ENCODE measurements at places on chromosomes 13 and 19. TPM values are rescaled to one million over a fixed set of nuclear protein-coding genes. Genes with fewer than 3 reads are reported as not detected.

The KIR2DL1 gene
- total RNA-seq: not detected

The PRTN3 gene
- not detected for total RNA-seq

The NAPSA gene
- total RNA-seq: 0.14 TPM

The IRF2BP1 gene
- total RNA-seq: 26.8 TPM

The CYP4F8 gene
- not detected for total RNA-seq

The FUT3 gene
- 5.4 TPM for total RNA-seq

The PRODH2 gene
- total RNA-seq: not detected

The KL gene
- 1.4 TPM for total RNA-seq

DNA sequence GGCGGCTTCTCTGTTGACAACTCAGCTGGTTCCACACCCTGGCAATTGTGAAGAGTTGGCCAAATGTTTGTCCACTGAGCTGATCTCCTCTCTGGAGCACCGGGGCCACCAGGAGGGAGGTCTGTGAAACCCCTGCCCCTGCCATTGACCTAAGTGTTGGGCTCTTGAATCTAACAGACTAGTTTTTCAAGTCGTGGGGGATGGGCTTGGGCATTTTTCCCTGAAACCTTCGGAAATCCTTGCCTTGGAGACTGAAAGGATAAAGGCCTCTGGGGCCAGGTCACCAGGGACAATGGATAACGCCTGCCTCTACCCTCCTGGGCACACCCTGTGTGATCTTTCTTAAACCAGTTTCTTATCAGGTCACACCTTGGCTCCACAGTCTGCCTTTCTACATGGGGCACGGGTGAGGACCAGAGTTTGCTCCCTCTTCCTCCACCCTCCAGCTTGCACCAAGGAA lies 881 bp downstream of the GEMIN7 start:
- DNase-seq: no peak

DNA sequence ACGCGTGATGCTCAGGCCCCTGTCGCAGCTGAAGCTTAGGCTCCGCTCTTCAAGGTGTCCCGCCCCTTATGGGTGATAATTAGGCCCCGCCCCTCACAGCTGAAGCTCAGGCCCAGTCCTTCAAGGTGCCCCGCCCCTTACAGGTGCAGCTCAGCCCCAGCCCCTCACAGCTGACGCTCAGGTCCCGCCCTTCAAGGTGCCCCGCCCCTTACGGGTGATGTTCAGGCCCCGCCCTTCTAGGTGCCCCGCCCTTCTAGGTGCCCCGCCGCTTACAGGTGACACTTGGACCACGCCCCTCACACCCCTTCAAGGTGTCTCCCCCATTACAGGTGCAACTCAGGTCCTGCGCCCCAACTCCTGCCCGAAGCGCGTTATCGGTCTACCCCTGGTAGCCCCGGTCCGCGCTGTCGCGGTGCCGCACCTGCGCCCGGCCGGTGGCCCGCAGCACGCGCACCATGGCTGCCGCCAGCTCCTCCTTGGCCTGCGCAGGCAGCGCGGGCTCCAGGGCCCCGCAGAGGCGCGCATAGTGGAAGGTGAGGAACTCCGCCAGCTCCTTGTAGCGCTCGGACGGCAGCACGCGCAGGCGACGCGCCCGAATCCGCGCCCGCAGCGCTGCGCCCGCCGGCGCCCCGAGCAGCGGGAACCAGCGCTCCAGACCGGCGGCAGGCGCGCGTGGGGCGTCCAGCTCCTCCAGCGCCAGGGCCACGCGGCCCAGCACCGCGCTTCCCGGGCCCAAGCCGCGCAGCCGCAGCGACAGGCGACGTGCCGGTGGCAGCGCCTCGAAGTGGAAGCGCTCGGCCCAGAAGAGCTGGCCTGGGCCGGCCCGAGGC lies 7.3 kb downstream of the RASAL3 start:
- DNase-seq: no peak

- no peak for DNase-seq
These were observed 18.0 kb downstream of the AKAP8L start for GRCh38 chr19:15400521-15401396.

GRCh38 chr13:23941211-23941610 lies 43.9 kb upstream of the C1QTNF9B start:
- DNase-seq: no peak

- no peak for DNase-seq
These were observed 11.1 kb downstream of the EFNA2 start for GRCh38 chr19:1296575-1297271.

- DNase-seq: no peak
These were observed 55.1 kb downstream of the SLAIN1 start for GRCh38 chr13:77752512-77753069.

- peak; percentile 92 for DNase-seq
These were observed 4.0 kb downstream of the COL4A1 start for GRCh38 chr13:110302997-110303396.

- DNase-seq: no peak
These were observed 3.1 kb downstream of the DMAC2 start for GRCh38 chr19:41436674-41436951.

GRCh38 chr13:89627996-89628395 lies 1719.5 kb upstream of the MIR17HG start:
- peak; percentile 66 for DNase-seq

- no peak for DNase-seq
These were observed 6.0 kb downstream of the RUVBL2 start for GRCh38 chr19:48999481-49000325.

DNA sequence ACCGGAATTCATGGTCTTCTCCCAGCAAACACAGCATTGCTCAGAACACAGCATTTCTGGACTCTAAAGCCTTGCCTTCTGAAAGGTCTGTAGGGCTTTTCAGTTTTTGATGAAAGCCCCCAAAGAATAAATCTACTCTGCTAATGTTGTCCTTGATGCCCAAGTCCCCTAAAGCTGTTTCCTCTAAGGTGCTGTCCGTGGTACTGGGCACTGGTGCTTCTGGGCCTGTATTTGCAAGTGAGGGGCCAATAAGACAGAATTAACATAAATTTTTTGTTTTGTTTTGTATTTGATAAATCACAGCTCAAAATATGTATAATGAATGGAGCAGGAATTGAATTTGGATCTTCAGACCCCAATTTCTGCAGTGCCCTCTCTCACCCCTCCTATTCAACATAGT lies 12.1 kb upstream of the LGALS13 start:
- DNase-seq: no peak

DNA sequence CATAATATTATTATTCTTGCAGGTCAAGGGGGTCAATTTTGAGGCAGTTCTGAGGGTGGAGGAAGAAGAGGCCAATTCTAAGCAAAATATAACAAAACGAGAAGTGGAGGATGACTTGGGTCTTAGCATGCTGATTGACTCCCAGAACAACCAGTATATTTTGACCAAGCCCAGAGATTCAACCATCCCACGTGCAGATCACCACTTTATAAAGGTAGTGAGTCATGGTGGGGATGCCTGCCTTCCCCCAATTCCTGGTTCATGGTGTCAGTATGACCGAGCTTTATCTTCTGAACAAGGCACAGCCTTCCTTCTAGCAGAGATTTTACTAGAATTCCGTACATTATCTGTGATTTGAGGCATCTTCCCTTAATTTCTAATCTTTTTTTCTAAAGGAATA lies 9.4 kb upstream of the DCUN1D2 start:
- DNase-seq: no peak

- no peak for DNase-seq
These were observed 4.8 kb downstream of the SOX21 start for GRCh38 chr13:94707400-94708021.

GRCh38 chr13:109610517-109610916 lies 175.9 kb downstream of the IRS2 start:
- DNase-seq: no peak

- DNase-seq: no peak
These were observed 59.8 kb upstream of the TPM4 start for GRCh38 chr19:16016226-16017137.

DNA sequence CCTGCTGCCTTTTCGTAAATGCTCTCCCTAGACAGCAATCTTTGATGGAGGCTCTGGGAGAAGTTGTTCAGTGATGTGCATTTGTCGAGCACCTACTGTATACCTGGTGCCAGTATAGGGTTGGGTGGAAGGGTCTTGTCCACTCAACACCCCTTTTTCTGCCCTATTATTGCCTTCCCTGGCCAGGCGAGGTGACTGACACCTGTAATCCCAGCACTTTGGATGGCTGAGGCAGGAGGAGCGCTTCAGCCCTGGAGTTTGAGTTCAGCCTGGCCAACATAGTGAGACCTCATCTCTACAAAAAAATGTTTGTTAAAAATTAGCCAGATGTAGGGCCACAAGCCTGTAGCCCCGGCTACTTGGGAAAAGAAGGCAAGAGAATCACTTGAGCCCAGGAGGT lies 49.3 kb downstream of the NFIC start:
- no peak for DNase-seq

DNA sequence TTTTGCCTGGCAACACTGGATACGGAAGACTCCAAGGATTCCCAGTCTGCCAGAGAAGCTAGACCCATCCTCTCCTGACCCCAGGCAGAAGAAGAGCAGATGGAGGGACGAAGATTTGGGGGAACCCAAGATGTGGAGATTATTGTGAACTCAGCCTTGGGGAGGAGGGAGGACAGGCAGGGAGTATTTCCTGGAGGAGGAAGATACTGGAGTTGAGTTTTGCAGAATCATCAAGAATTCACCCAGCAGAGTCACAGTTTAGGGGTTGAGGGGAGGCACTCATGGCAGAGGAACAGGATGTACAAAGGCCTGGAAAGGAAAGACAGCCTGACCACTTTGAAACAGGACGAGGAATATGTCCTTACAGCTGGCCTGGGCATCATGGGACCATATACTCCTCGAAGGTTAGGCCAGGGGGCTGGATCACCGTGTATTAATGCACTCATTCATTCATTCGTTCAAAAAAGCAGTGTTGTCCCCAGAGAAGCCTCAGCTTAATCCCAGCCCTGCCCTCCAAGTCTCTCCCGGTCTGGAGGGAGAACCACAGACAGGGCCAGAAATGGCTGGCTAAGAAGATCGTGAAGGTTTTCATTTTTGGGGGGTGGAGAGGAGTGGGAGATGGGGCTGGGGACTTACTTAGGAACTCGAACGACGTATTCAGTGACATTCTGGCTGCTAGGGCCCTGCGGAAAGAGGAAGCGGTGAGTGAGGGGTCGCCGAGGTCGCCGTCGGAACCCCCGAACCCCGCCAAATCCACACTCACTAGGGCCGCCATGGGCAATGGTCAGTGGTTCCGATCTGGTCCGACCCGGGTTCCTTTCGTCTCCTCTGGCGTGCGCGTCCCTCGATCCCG lies 517 bp downstream of the GTF2F1 start:
- DNase-seq: no peak

DNA sequence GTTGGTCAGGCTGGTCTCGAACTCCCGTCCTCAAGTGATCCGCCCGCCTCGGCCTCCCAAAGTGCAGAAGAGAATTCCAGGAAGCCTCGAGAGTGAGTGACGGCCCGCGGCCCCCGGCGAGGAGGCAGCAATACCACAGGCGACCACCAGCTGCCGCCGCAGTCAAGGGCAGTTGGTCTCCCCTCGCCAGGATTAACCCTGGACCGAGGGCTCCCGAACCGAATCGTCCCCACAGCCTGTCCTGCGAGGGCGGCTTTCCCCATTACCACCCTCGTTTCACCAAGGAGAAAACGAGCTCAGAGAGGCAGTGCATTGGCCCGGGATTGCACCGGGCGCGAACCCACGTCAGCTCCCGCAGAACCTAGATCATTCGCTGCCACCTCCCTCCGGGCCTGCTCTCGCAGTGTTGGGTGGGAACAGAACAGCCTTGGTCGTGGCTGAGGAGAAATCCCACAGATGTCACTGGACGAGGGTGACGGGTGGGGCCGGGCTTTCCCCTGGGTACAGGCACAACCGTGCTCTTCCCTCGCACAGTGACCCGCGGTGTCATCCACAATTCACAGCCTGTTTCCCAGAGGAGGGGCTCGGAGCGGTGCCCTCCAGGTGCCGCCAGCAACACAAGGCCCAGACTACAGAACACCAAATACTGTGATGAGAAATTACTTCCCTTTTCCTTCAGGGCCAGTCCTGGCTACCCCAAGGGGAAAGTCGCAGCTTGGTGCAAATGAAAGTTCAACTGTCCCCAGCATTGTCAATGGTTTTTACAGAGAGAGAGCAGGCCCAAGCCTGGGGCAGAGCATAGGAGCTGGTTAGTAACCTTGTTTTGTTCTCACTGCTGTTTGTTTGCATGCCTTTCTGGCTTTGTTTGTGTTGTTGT lies 24.8 kb downstream of the C2CD4C start:
- no peak for DNase-seq

GRCh38 chr19:43474986-43475705 lies 9.7 kb upstream of the LYPD3 start:
- peak; percentile 42 for DNase-seq
